ENCODE measurements at places on chromosomes 4 and X.

- DNase-seq = no peak
Measured at GRCh38 chr4:31291238-31291637, 571.1 kb downstream of the PCDH7 start.

DNA sequence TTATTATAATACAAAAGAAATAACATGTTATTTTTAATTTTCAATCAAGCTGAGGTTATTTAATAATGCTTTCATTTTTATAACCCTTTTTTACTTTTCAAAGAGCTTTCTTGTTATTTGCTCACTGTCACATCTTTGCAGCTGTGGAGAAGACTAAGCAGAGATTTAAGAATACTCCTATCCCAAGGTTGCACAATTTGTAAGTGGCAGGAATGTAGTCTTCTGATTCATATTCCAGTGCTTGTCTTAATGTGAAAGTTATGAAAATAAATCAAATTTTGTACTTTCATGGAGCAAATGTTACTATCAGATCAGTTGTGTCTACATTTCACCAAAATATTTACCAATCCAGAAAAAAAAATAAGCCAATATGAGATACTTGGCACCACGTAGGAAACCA, 86.6 kb downstream of the DDIT4L start:
- no peak for DNase-seq

- DNase-seq = no peak
Measured at GRCh38 chrX:56726605-56727004, 2.4 kb upstream of the NBDY start.

DNA sequence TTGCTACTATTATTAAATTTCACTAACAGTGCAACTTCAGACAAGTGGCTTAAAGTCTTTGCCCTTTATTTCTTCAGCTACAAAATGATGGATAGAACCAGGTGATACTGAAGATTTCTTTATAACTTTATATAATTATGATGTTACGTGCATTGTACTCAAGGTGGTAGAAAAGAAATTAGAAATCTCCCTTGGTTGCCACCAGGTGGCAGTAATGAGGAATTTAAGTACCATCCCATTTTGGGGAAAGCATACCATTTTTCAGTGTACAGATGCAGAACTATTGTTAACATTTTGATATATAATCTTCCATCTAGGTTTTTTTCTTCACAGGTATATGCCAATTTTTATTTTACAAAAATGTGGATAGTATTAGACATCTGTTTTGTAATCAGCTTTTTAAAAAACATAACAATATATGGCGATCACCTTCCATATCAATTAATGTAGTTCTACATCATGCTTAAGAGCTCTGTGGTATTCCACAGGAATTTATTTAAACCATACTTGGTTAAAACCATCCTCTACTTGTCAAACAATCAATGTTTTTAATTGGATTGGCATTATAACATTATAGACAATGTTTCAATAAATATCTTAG, 37.7 kb upstream of the RAB33B start:
- DNase-seq = no peak

- no peak for DNase-seq
Measured at GRCh38 chr4:77801260-77801608, 17.9 kb downstream of the CNOT6L start.

DNA sequence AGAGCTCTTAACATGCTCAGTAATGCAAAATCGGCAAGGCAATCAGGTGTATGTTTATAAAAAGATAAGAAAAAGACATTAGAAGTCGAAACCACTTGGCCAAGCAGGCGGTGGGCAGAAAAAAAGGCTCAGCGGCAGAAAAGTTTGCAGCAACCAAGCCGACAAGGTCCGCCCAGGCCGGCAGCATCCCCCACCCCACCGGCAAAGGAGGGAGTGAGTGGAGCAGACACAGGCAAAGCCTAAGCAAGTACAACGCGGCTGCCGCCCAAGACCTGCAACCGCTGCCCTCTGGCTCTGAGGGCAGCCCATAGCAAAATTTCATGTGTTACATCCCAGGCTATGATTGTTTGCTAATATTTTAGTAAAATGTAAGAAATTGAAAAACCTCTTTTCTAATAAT, 125.4 kb upstream of the ZCCHC13 start:
- DNase-seq = no peak

- DNase-seq = no peak
Measured at GRCh38 chr4:89344571-89344970, 37.0 kb upstream of the GPRIN3 start.

GRCh38 chr4:154485127-154485773, 6.3 kb downstream of the DCHS2 start:
- DNase-seq = no peak

Data from vagina (tissue), 2 donors.